ENCODE measurements at places on chromosomes 12 and 14.
A peak's percentile ranks its signal among the peaks of the same experiment; 100 is the strongest.

DNA sequence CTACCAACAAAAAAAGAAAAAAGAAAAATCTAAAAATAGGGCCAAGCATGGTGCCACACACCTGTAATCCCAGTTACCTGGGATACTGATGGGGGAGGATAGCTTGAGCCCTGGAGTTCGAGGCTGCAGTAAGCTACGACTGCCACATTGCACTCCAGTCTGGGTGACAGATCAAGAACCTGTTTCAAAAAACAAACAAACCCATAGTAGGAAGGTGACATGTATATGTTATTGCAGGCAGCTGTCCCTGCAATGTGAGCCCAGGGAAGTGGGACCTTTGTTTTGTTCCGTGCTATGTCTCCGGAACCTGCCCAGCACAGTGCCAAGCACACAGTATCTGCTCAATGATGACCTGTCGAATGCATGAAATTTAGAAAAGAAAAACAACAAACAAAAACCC, 37.2 kb upstream of the YY1 start:
- no peak for DNase-seq

- no peak for DNase-seq
These were observed 22.1 kb downstream of the RASSF9 start for GRCh38 chr12:85814071-85814470.

GRCh38 chr14:86915406-86915805, 1077.6 kb downstream of the GALC start:
- peak; percentile 26 for DNase-seq

- peak; percentile 83 for DNase-seq
These were observed 11.3 kb downstream of the RARG start for GRCh38 chr12:53220694-53221202.

DNA sequence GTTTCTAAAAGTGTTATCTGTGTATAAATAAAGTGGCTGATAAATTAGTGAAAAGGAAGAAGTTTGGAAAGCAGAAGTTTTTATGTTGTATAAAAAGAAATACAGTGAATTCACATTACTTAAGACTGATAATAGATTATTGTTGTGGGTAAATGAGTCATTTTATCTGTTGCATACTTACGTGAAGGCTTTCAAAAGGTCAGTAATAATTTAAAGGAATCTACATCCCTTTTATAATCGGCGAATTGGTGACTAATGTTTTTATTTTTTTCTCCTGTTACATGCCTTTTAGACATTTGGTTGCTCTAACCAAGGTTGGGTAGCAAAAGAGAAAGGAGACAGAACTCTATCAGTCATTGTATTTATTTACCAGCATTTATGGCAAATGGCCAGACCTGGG, 155.9 kb downstream of the SLC41A2 start:
- no peak for DNase-seq

Measured in fibroblast of the conjunctiva (primary cell).